ENCODE measurements at places on chromosomes 3 and 15.
A peak's percentile ranks its signal among the peaks of the same experiment; 100 is the strongest.

- DNase-seq = no peak
These were observed 230.0 kb downstream of the XXYLT1 start for GRCh38 chr3:195040773-195041520.

- DNase-seq = no peak
These were observed 14.1 kb upstream of the HRH1 start for GRCh38 chr3:11140030-11140712.

GRCh38 chr3:123336441-123336851 is 112.4 kb downstream of the ADCY5 start:
- DNase-seq = no peak

DNA sequence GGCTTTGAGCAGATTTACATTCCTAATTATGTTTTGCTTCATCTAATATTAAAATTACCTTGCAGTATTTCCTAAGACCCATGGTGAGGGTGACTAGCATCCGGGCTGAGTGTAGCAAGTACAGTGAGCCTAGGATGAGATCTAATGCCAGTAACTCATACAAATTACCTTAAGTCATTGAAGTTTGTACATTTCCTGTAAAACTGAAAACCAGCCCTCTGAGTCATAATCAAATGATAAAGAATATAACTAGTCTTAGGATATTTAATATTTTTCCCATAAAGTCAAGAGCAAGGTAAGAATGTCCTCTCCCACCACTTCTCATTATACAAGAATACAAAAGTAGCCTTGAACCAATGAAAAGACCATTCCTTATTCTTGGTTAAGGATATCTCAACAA is 54.8 kb upstream of the CHRM5 start:
- DNase-seq = no peak

- no peak for DNase-seq
These were observed 409.5 kb downstream of the ROBO1 start for GRCh38 chr3:79358327-79358726.

DNA sequence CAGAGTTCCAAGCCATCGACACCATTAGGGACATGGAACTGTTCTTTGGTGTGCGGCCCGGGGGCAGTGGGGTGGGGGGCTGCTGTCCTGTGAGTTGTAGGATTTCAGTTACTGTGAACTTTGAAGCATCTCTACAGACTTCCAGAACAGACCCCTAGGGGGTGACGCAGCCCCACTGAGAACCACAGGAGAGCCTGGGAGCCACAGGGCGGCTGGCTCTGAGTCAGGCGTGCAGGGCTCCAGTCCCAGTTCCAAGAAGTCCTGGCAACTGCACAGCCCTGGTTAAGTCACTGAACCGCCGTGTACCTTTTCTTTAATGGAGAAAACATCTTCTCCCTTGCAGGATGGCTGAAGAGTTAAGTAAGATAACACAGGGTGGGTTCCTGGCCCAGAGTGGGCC is 23.5 kb upstream of the LRTM1 start:
- DNase-seq = no peak

DNA sequence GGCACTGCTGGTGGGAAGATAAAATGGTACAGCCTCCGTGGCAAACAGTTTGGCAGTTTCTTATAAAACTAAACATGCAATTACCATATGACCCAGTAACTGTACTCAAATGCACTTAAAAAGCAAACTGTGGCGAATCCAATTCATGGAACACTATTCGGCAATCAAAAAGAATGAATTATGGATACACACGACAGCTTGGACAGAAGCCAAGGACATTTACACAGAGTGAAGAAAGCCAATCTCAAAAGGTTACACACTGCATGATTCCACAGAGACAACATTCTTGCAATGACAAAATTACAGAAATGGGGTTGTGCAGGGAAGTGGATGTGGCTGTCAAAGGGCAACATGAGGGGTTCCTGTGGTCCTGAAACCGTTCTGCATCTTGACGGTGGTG is 122.1 kb upstream of the IQSEC1 start:
- no peak for DNase-seq

- no peak for DNase-seq
These were observed 149.0 kb downstream of the USP13 start for GRCh38 chr3:179801856-179802255.

GRCh38 chr15:43204016-43204901 is 16.6 kb downstream of the EPB42 start:
- peak; percentile 29 for DNase-seq

GRCh38 chr15:70569714-70570231 is 193.6 kb downstream of the UACA start:
- no peak for DNase-seq

DNA sequence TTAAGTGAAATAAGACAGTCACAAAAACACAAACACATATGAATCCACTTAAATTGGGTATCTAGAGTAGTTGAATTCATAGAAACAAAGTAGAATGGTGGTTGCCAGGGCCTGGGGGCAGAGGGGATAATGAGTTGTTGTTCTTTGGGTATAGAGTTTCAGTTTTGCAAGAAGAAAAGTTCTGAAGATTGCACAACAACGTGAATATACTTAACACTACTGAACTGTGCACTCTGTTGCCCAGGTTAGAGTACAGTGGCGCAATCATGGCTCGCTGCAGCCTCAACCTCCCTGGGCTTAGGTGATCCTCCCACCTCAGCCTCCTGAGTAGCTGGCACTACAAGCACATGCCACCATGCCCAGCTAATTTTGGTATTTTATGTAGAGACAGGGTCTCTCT is 14.9 kb downstream of the GRAMD2A start:
- DNase-seq = no peak

DNA sequence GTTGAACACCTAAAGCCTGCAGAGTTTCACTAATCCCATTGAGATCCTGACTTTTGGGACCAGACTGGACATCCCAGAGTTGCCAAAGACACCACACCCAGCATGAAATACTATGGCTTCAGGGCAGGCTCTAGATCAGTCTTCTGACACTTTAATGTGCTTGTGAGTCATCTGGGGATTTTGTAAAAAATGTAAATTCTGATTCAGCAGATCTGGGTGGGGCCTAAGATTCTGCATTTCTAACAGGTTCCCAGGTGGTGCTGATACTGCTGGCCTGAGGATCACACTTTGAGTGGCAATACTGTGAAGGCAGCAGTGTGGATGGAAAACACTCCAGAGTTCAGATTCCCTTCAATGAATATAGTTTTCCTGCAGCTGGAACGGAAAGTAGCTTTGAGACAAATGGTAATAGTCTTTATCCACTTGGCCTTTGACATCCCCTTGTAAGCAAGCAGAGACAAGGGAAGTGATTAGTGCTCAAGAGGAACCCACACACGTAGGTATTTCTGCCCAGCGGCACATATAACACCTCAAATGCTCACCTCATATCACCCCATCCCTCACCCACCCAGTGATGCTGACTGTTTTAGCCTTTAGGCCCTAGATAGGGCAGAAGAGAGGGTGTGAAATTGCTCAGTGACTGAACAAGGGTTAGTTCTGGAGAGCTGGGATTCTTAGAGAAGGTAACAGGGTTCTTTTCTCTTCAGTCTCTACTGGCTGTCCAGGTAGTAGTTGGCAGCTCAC is 51.5 kb upstream of the GSK3B start:
- no peak for DNase-seq

GRCh38 chr3:4460334-4460733 is 6.7 kb downstream of the SUMF1 start:
- no peak for DNase-seq

DNA sequence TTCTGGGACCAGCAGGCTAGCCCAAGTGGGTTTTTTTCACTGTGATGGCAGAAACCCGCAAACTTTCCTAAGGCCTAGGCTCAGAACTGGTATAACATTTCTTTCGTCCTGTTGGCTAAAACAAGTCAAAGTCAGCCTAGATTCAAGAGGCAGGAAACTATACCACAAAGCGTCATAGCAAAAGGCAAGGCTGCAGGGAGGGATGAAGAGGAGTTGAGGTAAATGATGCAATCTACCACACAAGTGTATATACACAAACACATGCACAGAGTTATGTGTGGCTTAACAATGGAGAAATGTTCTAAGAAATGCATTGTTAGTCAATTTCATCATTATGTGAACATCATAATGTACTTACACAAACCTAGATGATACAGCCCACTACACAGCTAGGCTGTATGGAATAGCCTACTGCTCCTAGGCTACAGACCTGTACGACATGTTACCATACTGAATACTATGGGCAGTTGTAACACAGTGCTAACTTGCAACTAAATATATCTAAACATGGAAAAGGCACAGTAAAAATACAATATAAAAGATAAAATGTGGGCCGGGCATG is 225.6 kb downstream of the TBL1XR1 start:
- DNase-seq = no peak

GRCh38 chr3:56754741-56755417 is 46.9 kb downstream of the ARHGEF3 start:
- DNase-seq = peak; percentile 21

GRCh38 chr15:78208887-78209645 is 25.3 kb downstream of the ACSBG1 start:
- DNase-seq = no peak

GRCh38 chr3:18245721-18246120 is 179.4 kb downstream of the SATB1 start:
- DNase-seq = no peak

GRCh38 chr15:34490417-34491193 is 53.0 kb upstream of the GOLGA8A start:
- no peak for DNase-seq

DNA sequence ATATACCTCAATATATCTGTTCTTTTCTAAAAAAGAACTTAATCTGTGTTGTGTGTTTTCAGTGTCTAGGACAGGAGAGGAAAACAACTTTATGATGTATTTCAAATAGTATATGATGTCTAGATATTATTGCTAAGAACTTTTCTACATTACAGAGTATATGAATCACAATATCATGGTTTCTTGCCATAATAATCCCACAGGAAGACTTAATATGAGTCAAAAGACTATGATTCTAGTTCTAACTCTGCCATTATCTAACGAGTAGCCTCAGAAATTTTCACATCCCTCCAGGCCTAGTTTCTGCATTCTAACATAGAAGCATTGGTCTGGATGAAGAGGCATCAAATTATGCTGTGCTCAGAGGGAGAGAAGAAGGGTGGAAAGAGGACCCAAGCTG is 107.7 kb upstream of the SPRED1 start:
- no peak for DNase-seq

Data from activated CD4-positive, alpha-beta T cell treated with anti-CD3 and anti-CD28 coated beads for 4 hours (primary cell).